ENCODE measurements at places on chromosomes 11 and 22.

- no peak for DNase-seq
Measured at GRCh38 chr11:42524534-42525227, 787.1 kb upstream of the API5 start.

DNA sequence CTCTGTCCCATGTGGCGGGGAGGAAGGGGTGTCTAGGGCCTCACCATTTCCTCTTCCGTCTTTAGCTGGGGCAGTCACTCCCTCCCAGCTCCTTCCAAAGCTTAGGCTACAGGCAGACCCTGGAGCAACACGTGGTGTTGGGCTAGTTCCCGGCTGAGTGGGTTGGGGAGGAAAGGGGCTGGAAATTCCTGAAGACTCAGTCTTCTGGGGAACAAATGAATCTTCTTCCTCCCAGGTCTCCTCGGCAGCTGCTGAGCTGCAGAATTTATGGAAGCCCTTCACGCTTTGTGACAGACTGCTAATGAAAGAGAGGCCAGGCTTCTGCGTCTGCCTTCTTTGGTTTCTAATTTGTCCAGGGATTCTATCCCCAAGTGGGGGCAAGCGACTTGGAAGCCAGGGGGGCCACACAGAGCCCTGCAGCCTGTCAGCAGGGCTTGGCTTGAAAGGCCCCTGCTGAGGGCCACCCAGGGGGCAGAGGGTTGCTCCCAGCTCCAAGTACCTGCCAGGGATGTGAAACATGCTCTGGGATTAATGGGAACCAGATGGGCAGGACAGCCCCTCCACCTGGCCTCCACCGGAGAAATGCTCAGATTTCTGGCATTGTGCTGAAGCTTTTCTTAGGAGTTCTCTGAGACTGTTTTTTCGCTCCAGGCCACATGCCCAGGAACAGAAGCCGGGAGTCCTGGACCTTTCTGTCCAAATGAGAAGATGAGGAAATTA is 123.1 kb downstream of the PKNOX2 start:
- DNase-seq: no peak

- DNase-seq: no peak
Measured at GRCh38 chr11:35761899-35762298, 99.3 kb downstream of the TRIM44 start.

DNA sequence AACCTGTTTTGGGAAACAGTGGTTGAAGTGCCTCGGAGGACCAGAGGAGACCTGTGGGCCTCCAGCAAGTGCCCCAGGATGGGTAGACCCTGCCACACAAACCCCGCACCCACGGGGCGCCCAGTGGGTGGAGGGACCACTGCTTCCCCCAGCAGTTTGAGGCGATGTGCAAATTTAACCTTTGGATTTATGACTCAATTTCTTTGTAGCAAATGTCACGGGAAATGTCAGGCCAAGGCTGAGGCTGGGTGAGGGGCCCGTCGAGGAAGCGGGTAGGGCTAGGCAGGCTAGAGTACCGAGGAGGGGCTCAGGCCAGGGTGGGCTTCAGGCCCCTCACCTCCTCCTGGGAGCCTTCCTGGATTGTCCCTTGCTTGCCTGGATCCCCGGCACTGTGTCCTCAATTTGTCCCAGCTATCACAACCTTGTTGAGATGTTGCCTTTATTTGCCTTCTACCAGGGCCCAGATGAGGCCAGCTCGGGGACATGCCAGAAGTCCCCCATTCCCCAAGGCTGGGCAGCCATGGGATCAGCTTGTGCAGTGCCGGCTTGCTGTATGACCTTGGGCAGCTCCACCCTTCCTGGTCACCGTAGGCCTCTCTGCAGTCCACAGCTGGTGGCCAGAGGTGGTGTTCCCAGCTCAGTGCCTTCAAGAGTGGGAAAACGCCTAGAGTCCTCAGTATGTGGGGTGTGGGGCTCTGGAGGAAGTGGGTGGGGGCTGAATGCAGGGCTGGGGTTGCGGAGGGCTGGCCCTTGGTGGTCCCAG is 39.5 kb upstream of the PRODH start:
- DNase-seq: no peak

- no peak for DNase-seq
Measured at GRCh38 chr11:89249196-89249595, 71.5 kb downstream of the TYR start.

- DNase-seq: no peak
Measured at GRCh38 chr11:105991888-105992287, 30.2 kb downstream of the MSANTD4 start.

GRCh38 chr11:107706531-107706930 is 5.3 kb downstream of the SLN start:
- DNase-seq: no peak

DNA sequence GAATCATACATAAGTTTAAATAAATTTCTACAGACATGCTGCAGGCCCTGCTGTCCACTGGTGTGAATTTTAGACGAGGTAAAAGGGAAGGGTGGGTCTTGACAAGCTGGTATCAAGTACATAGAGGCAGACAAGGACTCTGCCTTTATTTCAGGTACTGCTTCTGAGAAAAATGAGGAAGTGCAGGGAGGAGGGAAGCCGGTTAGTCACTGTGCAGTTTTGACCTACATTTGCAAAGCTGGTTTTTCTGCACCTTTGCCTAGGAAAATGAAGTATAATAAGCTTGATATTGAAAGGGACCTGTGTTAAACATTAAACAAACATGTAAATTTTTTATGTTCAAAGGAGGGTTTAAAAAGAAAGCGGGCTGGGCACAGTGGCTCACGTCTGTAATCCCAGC is 24.6 kb downstream of the TMEM45B start:
- DNase-seq: no peak

DNA sequence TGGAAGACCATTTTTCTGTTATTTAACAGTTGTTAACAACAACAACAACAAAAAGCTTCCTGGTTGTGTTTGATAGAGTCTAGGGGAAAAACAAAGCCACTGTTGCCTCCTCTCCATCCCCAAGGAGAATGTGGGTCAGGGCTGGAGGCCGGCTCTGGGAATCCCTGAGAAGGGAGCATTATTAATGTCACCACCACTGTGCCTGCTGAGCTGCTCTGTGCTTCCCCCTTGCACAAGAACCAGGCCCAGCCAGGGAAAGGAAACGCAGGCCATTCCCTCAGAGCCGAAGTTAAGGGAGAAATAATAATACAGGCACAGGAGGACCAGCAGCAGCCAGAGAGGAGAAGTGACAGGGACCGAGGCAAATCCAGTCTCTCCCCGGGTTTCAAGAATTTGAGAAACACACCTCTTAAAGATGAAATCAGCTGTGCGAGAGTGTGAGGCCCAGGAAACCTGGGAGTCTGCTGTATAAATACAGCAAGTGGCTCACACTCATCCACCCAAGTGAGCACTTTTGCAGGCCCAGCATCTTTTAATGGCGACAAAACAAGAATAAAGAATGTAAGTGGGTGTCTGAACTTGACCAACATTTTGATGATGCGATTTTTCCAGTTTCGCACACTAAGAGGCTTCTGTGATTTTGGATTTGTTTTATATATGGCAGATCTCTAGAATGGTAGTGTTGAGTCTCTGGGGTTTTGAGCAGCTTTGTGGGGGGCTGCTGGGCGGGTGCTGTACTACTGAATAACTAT is 539.2 kb downstream of the NTM start:
- no peak for DNase-seq

DNA sequence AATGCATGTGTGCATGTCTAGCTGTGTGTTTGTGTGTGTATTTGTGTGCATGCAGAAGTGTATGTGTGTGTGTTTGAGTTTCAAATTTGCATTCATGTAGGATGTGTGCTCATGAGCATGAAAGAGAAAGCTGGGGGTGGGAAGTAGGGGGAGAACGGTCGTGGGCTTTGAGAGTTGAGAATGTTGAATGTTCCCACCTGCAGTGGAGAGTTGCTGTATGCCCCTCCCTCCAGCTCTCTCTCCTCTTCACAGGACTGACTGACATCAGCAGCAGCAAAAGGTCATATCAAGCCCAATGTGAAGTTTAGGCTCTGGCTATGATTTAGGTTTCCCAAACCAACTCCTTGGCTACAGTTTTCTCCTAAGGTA is 63.8 kb upstream of the RRAS2 start:
- DNase-seq: no peak

DNA sequence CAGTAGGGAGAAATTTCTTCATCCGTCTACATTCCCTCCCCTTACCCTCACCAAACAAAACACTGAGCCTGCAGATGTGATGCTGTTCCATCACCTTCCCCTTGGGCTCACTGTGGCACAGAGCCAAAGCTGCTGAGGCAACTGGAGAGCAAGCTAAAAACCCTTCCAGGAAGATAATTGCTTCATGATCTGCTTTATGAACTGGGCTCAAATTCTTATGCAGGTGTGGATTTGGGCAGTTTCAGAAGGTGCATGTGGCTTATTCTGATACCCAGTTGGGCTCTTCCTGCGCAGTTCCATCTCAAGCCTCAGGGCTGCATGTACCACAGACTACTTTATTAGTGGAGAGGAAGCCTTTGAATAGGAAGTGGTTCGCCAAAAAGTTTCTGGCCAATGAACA is 58.3 kb downstream of the AAMDC start:
- DNase-seq: no peak

DNA sequence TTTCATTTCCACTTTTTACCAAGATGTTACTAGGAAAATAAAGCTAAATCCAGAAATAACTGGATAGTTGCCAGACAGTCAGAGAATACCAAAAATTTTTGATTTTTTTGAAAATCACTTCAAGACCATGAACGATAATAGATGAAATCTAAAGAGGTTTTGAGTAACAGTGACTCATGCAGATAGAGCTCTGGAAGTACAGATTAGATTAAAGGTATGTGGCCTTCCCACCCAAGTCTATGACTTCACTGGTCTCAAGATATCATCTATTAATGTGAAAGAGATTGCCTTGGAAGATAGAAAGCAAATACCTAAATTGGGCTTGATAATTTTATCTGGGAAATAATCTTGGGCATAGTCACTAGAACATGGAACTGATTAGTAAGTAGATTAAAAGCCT is 415.9 kb downstream of the METTL15 start:
- DNase-seq: no peak

GRCh38 chr22:23404689-23405365 is 175.3 kb downstream of the IGLL1 start:
- no peak for DNase-seq

GRCh38 chr22:21451545-21452520 is 15.4 kb upstream of the TMEM191C start:
- DNase-seq: no peak

DNA sequence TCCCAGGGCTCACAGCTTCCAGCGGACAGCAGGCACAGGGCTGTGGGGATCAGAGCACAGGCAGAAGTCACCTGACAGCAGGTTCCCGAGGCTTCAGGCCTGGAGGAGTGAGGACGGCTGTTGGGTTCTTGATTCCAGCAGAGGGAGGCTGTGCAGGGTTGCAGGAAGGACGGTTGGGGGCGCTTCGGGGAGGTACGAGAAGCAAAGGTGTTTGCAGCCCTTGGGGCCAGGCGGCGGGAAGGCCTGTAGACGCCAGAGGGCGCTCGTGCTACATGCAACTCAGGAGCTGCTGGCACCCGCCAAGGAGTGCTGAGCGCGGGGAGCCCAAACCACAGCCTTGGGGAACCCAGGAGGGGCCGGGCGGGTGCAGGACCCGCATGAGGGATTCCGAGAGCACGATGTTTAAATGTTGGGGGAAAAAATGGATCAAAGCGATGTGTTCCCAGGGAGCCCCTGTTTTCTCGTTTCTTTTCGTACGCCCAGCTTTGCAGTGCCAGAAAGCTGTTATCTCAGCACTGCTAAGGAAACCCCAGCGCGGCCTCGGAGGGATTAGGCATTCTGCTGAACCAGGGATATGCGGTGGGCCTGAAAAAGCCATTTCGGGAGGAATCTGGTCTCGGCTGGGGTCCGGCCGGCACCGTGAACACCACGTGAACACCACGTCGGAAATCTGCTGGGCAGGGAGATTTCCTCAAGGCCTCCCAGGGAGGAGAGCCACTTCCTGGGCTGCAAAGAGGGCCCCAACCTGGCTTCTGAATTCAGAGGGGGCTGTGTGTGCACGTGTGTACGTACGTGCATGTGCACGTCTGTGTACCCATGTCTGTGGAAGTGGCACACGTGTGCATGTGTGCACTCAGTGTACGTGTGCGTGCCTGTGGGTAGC is 88.1 kb downstream of the KCNQ1 start:
- DNase-seq: peak; percentile 94

DNA sequence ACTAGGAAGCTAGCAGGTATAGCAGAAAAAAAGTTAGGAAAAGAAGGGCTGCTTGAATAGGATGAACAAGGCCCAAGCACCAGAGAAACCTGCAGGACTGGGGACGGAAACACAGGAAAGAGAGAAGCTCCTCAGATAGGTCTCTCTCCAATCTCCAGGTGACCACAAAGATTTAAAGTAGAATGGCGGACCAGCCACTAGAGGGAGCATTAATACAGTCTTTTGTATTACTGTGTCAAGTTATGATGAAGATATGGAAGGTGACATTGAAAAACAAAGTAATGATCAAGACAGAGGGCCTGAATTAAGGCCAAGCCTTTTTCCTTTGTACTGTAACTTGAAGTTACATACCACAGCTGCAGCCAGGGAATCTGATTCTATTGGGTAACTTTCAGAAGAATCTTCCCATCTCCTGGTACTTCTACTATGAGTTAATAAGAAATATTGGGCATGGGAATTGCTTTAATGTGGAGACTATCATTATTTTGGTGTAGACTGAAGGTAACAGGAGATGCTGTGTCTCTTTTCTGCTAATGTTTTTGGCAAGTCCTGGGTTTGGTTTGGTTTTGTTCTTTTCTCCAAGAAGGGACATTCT is 33.8 kb downstream of the OR2AG2 start:
- DNase-seq: peak; percentile 77

DNA sequence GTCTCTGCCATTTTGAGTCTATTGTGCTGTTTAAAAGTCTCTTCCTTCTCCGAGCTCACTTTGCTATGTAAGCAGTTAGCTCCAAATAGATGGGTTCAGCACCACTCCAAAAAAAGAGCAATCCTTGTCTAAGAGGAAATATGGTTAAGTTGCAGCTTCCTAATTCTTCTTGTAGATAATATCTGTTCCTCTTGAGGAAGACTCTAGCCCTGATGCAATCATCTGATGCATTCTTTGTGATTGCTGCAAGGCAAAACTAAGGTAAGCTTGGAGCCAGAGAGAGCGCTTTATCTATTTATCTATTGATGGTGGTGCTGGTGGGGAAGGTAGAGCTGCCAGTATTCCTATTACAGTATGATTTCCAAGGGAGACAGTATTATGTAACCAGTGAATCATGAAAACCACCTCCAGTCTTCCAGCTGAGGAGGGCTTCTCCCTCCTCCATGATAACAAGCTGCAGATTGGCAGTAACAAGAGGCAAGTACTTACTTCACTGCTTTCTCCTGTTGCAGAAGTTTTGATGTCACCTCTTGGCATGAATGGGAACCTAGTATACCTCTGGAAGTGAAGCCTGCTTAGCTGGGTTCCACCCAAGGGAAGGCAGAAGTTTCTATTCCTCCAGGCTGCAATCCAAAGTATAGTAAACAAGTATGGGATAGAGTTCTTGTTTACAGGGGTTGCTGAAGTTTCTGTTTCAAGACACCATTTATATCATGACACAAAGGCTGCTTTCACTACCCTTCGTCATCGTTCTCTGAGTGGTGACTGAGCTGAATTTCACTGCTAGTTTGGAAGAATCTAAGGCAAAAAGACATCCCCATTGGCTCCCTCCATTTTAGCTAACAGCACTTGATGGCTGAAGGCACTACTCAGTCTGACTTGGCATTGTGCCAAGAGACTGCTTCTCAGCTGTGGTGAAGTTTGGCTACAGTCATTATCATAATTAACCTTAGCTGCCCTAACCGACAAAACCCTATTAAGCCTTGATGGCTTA is 49.7 kb downstream of the FDX1 start:
- DNase-seq: no peak

Data from stimulated activated CD4-positive, alpha-beta T cell treated with anti-CD3 and anti-CD28 coated beads, Interleukin-4, amount 100 ng/mL, for 24 hours (primary cell).